NCI-H1105 treated with DMSO at 0.1 percent for 48 hours (cell line): ENCODE measurements at places on chromosomes 6 and 20.

DNA sequence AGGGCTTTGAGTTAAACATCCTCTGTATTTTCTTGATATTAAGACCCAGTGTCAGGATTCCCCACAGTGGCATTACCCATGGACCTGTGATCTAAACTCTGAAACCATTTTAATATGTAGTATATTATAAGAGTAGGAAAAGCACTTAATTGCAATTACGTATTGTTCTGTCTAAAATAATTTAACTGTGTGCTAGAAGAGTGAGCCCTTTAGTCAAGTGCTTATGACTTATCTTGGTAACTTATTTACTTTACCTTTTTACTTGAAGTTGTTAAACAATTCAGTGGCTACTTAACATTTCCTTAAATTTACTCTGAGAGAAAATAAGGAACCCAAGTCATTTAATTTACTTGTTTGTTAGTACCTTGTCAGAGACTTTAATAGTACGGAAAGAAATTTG lies 173.6 kb downstream of the CDKAL1 start:
- DNase-seq = peak; percentile 49

GRCh38 chr6:26380256-26380655 lies 2.7 kb upstream of the BTN2A2 start:
- DNase-seq = no peak

DNA sequence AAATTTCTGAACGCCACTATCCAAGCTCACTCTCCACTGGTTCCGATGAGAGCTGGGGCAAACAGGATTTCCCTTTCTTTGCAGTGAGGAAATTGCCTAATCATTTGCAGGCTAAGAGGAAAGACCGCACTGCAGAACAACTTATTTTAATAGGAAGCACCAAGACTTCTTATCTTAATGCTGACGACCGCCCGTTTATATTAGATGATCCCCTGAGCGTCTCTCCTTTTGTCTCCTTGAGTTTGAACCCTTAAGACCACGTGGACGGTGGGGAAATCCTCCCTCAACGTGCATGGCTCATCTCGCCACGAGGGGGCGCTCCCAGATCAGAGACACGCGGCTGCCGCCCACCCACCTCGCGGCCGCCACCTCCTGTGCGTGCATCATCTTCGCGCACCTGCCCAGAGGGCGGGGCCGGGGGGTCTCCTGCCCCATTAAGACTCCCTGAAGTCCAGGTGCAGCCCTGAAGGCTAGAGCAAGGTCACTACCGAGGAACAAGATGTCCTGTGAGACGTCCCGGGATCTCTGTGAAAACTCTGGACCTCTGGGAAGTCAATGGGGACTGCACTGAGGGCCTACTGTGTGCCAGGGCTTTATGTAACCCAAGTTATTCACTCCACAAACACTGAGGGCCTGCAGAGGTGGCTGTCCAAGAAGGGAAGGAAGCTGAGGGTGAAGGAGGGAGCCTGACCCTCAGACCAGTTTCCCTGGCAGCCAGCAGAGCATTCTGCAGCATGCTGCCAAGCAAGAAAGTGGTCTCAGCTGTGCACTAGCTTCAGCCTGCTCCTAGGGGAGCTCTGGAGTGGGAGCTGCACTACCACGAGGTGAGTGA lies 28.1 kb downstream of the PDYN start:
- DNase-seq = peak; percentile 85

DNA sequence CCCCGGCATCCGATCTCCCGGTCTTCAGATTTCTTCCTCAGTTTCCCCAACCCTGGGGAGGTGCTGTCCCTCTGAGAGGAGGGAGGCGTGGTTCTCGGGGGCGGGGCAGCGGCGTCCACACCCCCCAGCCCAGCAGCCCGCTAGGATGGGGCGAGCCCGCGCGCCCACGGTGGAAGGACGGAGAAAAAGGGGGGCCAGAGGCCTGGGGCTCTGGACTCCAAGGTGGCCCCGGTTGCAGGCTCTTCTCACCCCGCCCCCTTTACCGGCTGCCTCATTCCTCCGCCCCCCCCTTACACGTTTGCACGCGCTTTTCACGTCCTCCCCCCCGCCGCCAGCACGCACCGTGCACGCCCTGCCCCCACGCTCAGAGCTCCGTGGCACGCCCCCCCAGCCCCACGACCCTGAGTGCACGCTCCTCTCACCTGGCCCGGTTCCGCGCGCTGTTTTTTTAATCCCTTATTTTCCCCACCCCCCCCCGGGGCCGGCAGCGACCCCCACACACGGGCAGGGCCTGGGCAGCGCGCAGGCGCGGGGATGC lies 402 bp downstream of the ZBTB12 start:
- DNase-seq = peak; percentile 24

GRCh38 chr6:138569970-138570724 lies 70.9 kb upstream of the NHSL1 start:
- DNase-seq = no peak

DNA sequence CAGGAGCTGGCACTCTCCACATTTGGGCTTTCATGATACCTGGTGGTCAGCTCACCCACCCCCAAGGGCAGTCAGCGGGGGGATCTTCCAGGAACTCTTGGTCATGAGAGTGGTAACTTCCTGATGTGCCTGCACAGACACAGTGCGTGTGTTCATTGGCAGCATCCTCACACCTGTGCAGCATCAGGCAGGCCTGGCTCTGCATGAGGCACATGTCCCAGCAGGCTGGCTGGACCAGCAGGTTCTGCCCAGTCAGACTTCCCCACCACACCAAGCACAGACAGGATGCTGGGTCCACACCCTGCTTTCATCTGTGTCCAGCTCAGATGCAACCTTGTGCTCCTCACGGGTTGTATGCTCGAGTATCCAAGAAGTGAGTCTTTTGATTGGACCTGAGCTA lies 15.7 kb upstream of the UNC93A start:
- no peak for DNase-seq

- DNase-seq = no peak
Observed at GRCh38 chr6:80725156-80725930, 618.9 kb downstream of the BCKDHB start.

GRCh38 chr6:159931112-159931511 lies 37.8 kb upstream of the IGF2R start:
- DNase-seq = no peak

- no peak for DNase-seq
Observed at GRCh38 chr6:145290122-145290521, 445.2 kb downstream of the EPM2A start.

DNA sequence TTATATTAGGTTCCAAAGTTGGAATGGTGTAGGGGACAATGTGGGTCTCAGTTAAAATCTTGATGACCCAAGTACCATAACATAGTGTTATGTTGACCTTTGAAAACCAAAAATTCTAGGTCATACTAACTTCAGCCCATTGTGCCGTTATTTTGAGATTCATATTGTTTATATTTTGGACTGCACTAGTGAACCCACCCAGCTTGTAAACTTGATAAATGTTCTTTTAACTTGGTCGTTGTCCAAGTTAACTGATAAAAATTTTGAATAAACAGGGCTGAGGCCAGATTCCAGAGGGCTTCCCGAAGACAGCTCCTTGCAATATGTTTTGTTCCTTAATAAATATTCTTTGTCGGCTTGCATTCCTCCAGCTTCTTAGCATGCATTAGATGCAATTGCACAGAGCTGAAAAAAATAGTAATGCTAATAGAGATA lies 90.3 kb downstream of the BCAS1 start:
- DNase-seq = no peak

DNA sequence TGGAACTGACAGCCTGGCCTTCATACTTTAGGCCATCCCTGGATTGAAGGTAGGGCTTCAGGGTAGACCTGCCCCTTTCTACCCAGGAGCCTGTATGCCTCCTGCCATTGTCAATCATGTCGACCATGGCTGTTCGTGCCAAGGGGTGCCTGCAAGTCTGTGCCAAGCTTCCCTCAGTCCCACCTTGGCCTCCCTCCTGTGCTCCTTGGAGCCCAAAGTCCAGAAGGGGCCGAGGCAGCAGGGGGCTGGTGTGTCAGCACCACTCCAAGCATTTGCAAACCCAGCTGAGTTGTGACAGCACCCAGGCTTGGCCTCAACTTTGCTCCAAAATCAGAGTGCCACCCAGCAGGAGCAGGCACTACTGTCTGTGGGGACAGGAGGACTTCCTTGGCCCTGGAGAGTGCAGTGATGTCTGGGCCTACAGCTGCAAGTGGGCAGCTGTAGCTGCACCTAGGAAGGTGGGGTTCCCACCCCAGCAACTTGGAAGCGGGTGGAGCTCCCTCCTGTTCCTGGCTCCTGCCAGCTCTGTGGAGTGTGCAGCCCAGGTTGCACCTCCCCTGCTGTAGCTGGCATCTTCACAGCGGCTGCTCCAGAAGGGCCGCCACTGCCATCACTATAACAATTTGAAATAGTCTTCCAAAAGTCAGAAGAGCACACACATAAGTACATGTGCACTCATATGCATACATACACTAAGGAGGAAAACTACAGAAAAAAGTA lies 1719.3 kb downstream of the HACE1 start:
- no peak for DNase-seq

DNA sequence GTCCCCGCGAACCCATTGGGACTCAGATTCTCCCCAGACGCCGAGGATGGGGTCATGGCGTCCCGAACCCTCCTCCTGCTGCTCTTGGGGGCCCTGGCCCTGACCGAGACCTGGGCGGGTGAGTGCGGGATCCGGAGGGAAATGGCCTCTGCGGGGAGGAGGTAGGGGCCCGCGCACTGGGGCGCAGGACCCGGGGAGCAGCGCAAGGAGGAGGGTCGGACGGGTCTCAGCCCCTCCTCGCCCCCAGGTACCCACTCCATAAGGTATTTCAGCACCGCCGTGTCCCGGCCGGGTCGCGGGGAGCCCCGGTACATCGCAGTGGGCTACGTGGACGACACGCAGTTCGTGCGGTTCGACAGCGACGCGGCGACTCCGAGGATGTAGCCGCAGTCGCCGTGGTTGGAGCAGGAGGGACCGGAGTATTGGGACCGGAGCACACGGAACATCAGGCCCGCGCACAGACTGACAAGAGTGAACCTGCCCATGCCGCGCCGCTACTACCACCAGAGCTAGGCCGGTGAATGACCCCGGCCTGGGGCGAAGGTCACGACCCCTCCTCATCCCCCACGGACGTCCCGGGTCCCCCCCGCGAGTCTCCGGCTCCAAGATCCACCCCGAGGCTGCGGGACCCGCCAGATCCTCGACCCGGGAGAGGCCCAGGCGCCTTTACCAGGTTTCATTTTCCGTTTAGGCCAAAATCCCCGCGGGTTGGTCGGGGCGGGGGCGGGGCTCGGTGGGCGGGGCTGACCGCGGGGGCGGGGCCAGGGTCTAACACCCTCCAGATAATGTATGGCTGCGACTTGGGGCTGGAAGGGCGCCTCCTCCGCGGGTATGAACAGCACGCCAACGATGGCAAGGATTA lies 15.7 kb upstream of the HLA-A start:
- DNase-seq = no peak

- no peak for DNase-seq
Observed at GRCh38 chr20:40631119-40631631, 57.9 kb downstream of the MAFB start.

GRCh38 chr6:69116658-69117057 lies 481.6 kb downstream of the ADGRB3 start:
- no peak for DNase-seq

GRCh38 chr6:84455511-84456029 lies 228.1 kb upstream of the CEP162 start:
- DNase-seq = no peak

- no peak for DNase-seq
Observed at GRCh38 chr6:132023490-132023889, 72.3 kb upstream of the CCN2 start.

GRCh38 chr20:15491575-15491974 lies 1081.7 kb downstream of the KIF16B start:
- DNase-seq = no peak

- no peak for DNase-seq
Observed at GRCh38 chr6:163352011-163352685, 62.4 kb upstream of the QKI start.

- DNase-seq = no peak
Observed at GRCh38 chr6:7438011-7438410, 48.4 kb downstream of the RIOK1 start.

GRCh38 chr20:37823296-37823980 lies 79.5 kb upstream of the VSTM2L start:
- no peak for DNase-seq
